ENCODE measurements at places on chromosomes 16 and 17. TPM values are rescaled to one million over a fixed set of nuclear protein-coding genes. Genes with fewer than 3 reads are reported as not detected.

DNA sequence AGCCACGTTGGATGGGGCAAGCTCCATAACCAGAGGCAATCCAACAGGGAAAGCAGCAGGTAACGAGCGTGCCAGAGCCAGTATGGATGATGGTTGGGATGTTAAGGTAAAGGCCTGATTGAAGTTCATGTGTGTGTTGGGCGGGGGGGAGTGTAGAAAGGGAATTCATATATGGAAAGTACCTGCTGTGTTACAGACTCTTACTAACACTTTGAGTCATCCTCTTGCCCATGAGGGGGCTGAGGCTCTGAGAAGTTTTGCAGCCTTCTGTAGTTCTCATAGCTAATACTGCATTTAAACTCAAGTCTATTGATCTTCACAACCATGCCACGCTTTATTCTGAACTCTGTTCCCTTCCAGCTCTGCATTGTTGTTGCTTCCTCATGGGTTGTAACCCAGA, 28.5 kb downstream of the SYCE1L start:
- no peak for DNase-seq

NUDT7 gene
- 4.7 TPM for total RNA-seq

- no peak for DNase-seq
Observed at GRCh38 chr16:14017886-14018285, 53.2 kb upstream of the MRTFB start.

PRSS21 gene
- total RNA-seq, result not detected

GRCh38 chr17:72879877-72880276, 212.6 kb downstream of the SLC39A11 start:
- DNase-seq, result no peak

DNA sequence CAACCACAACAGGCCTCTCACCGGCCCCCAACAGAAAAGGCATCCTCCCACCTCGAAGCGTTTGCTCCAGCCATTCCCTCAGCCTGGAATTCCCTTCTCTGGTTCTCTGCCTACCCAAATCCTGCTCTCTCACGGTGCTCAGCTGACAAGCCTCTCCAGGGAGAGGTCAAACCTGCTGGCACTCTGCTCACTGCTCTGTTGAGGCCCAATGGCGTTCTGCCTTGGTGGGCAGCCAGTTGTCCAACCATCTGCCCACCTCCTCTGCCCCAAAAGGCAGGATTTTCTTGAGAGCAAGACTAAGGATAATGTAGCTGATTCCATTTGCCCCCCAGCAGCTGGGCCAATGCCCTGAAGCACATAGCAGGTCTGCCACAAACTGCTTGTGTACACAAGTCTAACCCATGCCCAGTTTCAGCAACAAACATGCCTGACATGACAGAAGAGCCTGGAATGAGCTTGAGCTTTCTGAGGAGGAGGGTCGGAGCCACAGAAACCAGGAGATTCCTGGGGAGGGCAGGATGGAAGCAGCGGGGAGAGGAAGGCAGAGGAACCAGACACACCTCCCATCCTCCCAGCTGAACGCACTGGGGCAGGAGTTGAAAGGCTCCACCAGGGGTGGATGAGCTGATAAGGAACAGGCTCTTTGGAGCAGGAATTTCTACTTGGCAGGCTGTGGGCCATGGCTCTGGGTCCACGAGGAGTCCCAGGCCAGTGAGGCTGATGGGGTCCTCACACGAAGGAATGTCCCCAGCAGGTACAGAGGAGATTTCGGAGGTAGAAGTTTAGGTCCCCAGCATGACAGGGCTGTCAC, 23.9 kb downstream of the ARHGAP27 start:
- DNase-seq, result no peak

GRCh38 chr17:78739331-78739931, 42.6 kb downstream of the CYTH1 start:
- no peak for DNase-seq

DNA sequence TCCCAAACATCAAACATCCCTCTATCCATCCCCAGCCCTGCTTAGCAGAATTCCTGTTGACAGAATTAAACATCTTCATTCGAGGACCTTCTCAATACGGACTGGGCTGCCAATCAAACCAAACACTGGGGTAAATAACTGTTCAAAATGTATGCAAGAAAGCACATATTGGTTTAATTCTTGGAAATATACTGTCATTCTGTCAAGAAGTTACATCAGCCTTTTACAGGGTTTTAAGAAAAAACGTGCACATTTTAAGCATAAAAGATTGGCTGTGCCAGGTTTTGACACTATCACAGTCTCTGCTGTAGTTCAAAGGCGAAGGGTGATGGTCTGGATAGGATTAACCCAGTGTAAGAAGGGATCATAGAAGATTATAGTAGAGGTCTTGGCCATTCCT, 25.1 kb upstream of the CCNF start:
- no peak for DNase-seq

TTC19 gene
- 28.4 TPM for total RNA-seq

GRCh38 chr17:80999536-81000333, 8.1 kb downstream of the CHMP6 start:
- DNase-seq, result no peak

UBB gene
- total RNA-seq, result 1,654 TPM

DNA sequence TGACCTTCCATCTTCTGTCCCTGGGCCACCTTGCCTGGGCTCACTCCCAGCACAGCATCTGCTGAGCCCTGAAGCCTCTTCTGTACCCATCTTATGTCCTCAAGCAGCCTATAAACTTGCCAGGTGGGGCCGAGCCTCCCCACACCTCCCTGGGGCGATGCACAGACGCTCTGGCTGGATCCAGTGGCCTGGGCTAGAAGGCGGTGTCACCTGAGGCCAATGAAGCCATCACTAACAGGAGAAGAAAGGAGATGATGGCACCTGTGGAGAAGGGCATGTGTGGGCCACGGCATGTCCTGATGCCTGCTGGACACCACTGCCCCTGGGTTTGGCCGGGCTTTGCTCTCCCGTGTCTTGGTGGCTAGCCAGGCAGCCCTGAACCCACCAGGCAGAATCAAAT, 45.5 kb downstream of the PEMT start:
- no peak for DNase-seq

DNA sequence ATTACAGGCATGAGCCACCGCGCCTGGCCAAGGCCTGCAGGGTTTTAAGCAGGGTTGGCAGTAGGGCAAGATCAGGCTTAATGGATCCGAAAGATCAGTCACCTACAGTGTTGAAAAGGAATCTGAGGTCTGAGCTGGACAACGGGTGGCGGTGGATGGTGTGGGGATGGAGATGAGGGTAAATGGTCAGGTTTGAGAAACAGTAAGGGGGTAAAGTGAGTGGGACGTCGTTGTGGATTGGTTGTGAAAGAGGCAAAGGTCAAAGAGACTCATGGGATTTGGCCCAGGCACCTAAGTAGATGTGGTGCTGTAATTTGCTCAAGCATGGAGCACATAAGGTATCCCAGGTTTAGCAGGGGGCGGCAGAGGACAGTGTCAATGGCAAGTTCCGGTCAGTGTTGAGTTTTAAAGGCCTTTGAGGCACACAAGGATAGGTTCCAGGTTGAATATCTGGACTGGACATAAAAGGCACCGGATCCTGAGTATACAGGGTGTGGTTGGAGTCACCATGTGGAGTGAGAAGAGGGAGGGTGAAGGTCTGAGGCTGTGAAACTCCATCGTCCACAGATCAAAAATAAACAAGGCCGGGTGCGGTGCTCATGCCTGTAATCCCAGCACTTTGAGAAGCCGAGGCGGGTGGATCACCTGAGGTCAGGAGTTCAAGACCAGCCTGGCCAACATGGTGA, 1.1 kb upstream of the SLC16A5 start:
- DNase-seq, result no peak

DNA sequence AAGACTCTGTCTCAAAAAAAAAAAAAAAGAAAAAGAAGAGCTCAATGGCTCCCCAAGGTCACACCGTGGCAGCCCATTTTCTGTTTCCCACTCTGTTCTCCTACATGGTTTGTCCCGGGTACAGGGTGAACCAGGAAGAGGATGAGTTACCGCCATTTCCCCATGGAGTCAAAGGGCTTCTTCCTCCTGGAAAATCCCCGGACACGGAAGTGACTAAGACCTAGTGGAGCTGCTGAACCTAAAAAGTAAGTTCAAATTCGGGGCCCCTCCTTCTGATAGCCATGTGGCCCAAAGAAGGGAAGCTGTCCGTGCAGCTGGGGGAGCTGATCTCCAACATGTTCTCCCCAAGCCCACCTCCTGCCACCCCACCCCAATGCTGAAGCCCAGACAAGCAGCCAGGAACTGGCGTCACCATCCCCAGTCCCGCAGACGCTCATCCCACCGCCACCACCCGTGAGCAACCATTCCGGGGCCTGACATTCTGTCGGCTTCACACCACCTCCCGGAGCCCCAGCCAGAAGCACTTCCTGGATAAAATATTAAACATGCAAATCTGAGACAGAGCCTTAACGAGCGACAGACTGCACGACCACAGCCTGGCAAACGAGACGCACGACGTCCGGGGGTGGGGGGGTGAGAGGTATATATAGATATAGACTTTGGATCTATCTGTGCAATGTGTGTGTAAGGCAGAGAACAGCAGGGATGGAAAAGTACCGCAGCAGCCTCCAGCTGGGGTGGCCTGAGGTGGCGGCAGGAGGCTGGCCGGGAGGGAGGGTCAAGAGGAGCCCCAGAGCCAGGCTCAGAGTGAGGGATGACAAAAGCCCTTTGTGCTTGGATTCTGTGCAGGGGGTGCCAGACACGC, 17.6 kb downstream of the EPOP start:
- DNase-seq, result no peak

- no peak for DNase-seq
Observed at GRCh38 chr16:49484451-49484849, 110.8 kb downstream of the C16orf78 start.

DNA sequence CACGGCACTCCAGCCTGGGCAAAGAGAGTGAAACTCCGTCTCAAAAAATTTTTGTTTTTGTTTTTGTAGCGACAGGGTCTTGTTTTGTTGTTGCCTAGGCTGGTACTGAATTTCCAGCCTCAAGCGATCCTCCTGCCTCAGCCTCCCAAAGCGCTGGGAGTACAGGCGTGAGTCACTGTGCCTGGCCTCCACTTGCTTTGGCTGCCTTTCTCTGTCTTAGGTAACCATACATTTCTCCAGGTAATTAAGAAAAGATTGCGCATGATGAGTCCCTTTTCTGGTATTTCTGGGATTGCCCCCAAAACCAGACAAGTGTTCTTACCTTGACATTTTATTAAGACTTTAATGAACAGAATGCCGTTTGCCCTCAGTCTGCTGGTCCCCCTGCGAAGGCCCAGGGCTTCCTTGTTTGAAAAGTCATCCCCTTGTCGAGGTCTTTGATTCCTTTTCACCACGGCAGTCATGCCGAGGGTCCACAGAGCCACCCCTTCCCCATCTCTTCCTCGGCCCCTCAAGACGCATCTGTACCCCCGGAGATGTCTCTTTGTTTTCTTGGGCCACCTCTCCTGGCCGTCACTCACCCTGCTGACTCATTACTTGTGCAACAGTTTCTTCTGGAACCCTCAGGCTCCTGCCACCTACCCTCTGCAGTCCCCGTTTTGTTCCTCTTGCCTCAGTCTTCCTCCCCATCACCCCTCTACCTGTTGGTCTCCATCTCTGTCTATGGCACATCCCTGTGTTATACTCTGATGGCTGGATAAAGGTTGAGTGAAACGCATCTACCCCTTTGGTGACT, 151.0 kb downstream of the SEC14L1 start:
- DNase-seq, result no peak

MLLT6 gene
- total RNA-seq, result 50.6 TPM

- no peak for DNase-seq
Observed at GRCh38 chr17:80908776-80909175, 82.9 kb upstream of the CHMP6 start.

DNA sequence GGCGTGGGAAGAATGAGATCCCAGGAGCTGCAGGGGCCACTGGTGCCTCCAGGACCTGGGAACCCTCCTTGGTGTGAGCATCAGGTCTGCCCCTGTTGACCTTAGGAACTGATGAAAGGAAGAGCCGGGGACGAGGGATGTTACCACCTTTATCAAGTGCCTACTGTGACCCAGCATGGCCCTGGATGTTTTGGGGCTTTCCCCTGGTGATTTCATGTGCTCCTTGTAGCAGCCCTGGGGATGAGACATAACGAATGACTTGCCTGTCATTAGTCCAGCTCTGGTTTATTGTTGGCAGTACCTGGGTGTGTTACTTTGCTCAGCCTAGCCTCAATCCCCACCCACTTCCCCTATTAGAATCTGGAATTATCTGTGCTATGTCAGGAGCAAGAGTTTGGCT, 39.9 kb downstream of the WSCD1 start:
- DNase-seq, result no peak

TP53TG3C gene
- not detected for total RNA-seq

GRCh38 chr17:68909066-68909465, 46.1 kb downstream of the ABCA8 start:
- no peak for DNase-seq

DCAKD gene
- total RNA-seq, result 24.3 TPM

DNA sequence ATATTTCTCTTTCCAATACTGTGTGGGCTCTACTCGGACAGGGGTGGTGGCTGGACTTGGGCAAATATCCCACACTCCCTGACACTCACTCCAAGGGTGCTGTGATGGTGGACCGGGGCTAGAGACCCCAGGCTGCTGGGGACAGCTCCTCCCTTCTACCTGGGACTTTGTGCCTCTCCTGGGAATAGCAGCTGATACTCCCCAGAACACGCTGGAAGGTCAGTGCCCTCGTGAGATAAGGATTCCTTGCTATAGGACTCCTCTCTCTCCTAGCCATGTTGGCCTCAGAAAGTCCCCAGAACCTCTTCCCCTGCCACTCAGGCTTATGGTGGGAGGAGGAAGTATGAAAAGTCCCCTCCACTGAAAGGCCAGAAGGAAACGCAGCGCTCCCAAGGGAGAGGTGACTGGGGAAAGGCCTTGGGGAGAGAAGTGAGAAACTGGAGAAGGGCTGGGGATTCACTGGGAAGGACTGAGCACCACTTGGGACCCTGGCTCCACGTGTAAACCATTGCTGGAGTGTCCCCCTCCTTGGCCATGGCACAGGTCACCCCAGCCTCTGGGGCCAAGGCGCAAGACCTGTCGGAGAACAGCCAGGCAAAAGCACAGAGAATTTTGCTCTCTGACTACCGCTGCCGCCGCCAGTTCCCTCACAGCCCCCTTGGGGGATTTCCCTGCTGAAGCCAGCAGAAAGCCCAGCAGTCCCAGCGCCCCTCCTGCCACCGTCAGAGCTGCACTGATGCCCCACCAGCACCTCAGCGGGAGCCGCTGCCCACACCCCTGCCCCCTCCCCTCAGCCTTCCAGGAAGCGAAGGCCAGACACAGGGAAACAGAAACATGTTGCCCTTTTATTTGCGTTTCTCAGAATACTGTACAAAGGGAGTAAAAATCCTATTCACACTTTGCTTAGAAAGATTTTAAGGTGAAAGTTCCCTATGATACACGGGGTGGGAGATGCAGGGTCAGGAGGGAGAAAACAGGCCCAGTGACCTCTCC, 2.1 kb upstream of the GSDMB start:
- DNase-seq, result no peak

SOX8 gene
- 1.8 TPM for total RNA-seq
